ENCODE measurements at places on chromosomes 6 and 20.

DNA sequence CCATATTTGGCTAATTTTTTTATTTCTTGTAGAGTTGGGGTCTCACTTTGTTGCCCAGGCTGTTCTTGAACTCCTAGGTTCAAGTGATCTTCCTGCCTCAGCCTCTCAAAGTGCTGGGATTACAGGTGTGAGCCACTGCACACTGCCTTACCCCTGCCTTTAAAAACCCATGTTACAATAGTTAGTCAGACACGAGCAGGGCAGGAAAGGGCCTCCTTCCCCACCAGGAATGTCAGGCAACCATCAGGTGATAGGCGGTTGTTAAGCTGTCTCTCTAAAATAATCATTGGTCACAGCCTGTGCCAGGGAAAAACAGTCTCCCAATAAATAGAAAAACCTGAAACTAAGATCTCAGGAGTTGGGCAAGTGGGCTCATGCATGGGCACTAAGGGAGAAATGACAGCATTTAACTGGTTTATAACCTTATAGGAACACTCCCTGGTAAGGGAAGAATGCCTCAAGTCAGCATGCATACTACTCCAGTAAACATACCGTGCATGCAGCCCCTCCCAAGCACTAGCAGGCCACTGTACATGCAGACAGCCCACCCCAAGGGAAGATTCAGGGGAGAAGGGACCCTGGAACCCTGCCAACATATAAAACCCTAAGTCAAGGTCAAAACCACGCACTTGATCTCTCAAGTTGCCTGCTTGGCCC lies 8.4 kb downstream of the OR2H2 start:
- DNase-seq = no peak

DNA sequence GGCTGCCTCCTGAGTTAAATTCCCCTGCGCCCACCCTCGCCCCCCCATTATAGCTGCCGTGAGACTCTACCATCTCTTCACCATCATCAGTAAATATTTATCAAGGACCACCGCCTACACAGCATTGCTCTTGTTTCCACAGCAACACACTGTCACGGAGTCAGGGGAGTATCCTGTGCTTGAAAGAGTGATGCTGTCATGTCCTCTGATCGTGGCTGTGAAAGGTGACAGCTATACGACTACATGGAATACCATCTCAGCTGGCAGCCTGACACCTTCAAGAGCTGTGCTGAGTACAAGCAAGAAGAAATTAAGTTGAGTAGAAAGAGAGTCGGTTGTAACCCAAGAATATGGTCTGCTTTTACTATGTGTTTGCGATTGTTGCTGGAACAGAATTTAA lies 3.4 kb downstream of the PTPRT start:
- DNase-seq = no peak

- no peak for DNase-seq
Measured at GRCh38 chr6:37572334-37572733, 72.6 kb upstream of the CCDC167 start.

DNA sequence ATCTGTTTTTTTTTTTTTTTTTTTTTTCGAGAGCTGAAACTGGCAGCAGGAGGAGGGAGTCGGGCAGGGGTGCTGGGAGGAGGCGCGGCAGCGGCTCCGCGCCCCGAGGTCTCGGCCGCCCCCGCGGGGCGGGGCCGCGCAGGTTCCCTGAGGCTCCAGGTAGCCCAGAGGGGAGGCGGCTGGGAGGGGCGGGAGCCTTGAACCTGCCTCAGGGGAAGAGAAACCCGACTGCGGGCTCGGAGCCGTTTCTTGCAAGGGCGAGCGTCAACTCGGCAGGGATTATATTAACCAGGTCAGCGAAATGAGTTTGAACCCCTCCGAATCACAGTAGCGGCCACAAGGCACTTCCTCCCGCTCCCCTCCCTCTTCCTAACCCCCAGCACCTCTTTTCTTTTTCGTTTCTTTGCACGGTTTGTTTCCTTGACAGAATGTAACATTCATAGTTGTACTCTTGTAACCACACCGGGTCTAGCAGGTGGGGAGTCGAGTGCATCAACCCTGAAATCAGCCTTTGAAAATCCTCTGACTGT lies 2.0 kb downstream of the MYB start:
- peak; percentile 74 for DNase-seq

GRCh38 chr6:2999618-3000557 lies at the start of gene NQO2:
Gene NQO2, plus strand, starts transcription at chr6:2999894. Its CDS starts 6,659 bp downstream, at chr6:3006553.
- DNase-seq = peak; percentile 91

GRCh38 chr6:167990016-167990945 lies 7.2 kb upstream of the KIF25 start:
- no peak for DNase-seq

- no peak for DNase-seq
Measured at GRCh38 chr20:56706867-56707360, 77.8 kb downstream of the TFAP2C start.

GRCh38 chr20:33175123-33175522 lies 7.2 kb downstream of the BPIFA2 start:
- DNase-seq = no peak

- no peak for DNase-seq
Measured at GRCh38 chr20:33024243-33024560, 7.2 kb upstream of the BPIFB6 start.

DNA sequence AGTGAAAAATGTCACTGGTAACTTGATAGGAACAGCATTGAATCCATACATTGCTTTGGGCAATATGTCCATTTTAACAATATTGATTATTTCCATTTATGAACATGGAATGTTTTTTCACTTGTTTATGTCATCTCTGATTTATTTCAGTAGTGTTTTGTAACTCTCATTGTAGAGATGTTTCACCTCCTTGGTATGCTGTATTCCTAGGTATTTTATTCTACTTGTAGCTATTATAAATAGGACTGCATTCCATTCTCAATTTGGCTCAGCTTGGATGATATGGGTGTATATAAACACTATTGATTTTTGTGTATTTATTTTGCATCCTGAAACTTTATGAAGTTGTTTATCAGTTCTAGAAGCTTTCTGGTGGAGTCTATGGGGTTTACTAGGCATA lies 730.3 kb downstream of the DOK5 start:
- DNase-seq = no peak

GRCh38 chr6:148074738-148075137 lies 267.9 kb upstream of the SASH1 start:
- no peak for DNase-seq

- DNase-seq = peak; percentile 95
Measured at GRCh38 chr6:14440940-14441781, 323.6 kb downstream of the CD83 start.

DNA sequence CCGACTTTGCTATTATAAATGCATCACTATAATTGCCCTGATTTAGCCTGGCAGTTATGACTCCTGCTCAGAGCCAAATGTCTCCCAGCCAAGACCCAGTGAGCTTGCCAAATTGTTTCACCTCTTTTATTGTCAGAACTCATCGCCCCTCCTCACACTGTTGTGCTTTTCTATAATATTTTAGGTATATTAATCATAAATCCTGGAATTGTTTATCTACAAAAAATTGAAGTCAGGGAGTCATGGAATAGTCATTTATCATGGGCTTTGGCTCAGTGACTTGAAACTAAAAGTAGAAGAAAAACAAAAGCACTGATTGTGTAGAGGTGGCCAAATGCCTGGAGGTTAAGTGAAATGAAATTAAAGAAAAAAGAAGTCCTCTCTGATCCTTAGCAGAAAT lies 85.6 kb downstream of the PFDN4 start:
- DNase-seq = no peak

GRCh38 chr6:68134796-68135195 lies 500.3 kb upstream of the ADGRB3 start:
- DNase-seq = no peak

DNA sequence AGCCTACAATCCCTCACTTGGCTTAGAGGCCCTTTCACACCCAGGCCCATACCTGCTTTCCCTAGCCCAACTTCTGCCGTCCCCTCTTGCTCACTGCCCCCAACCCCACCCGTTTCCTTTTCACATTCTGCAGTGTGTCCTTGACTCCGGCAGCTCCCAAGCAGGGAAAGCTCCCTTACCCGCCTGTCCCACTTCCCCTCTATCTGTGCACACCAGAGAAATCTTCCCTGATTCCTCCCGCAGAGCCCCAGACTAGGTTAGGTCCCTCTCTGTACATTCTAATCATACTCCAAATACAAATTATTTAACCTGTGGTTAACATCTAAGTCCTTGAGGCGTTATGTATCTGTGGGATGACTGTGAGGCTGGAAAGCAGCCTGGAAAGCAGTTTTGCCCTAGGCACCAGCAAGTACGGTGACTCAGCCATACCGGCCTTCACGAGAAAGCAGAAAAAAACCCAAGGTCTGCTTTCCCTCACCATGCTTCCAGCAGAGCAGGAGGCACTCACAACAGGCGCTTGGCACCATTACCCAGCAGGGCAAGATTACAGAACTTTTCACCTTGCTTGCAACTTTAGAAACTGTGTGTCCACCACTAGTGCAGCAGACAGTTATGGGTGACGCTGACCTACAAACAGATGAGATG lies 22.3 kb downstream of the ELOVL5 start:
- DNase-seq = no peak

DNA sequence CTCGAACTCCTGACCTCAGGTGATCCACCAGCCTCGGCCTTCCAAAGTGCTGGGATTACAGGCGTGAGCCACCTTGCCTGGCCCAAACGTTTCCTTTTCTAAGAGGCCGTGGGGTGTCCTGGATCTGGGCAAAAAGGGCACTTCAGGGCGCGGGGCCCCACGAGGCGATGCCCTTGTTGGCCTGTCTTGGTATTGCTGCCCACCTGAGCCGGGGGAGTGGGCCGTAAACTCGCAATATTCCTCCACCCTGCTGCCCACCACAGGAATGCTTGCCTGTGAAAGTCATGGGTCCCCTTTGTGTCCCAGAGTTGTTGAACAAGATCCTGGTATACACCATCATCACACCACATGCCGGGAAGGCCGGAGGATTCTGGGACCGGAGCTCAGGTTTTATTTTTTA lies 49.0 kb downstream of the SSR1 start:
- DNase-seq = no peak

GRCh38 chr20:37333130-37333847 lies 12.7 kb upstream of the SRC start:
- no peak for DNase-seq

- DNase-seq = no peak
Measured at GRCh38 chr6:156160007-156160794, 617.0 kb upstream of the ARID1B start.

DNA sequence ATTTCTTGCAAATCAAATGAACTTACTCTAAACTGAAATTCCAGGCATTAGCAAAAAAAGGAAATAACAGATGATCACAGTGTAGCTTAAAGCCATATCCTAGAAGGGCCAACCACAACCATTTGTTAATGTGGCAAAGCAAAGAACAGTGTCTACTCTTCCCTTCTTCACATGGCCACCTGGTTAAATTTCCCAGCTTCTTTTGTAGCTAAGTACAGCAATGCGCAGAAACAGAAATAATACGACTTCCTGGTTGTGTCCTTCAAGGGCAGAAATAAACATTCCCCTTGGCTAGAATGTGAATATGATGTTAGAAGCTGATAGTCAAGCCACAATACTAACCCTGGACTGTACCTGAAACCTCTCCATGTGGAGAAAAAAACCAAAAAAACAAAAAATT lies 9.6 kb downstream of the SNX3 start:
- DNase-seq = no peak

DNA sequence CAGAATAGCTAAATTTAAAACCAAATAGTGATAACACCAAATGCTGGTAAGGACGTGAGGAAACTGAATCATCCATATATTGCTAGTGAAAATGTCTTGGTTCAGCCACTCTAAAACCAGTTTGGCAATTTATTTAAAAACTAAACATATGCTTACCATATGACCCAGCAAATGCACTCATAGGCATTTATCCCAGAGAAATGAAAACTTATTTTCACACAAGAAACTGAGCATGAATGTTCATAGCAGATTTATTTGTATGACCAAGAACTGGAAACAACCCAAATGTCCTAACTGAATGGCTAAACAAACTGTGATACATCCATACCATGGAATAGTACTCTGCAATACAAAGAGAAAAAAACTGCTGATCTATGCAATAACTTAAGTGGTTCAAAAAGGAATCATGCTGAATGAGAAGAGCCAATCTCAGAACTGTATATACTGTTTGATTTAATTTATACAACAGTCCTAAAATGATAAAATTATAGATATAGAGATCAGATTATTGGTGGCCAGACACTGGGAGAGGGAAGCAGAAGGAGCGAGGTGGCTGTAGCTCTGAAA lies 115.6 kb upstream of the ADGRF1 start:
- no peak for DNase-seq

- DNase-seq = no peak
Measured at GRCh38 chr6:131727467-131727866, 16.6 kb upstream of the CTAGE9 start.

GRCh38 chr20:38460040-38460623 lies 12.5 kb upstream of the RALGAPB start:
- peak; percentile 27 for DNase-seq

DNA sequence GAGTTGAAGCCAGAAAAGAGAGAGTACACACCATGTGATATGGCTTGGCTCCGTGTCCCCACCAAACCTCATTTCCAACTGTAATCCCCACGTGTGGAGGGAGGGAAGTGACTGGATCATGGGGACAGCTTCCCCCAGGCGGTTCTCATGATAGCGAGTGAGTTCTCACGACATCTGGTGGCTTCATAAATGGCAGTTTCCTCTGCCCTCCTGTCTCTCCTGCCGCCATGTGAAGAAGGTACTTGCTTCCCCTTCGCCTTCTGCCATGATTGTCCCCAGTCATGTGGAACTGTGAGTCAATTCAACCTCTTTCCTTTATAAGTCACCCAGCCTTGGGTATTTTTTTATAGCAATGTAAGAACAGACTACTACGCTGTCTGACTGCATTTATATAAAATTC lies 40.3 kb downstream of the TAF4 start:
- DNase-seq = no peak

DNA sequence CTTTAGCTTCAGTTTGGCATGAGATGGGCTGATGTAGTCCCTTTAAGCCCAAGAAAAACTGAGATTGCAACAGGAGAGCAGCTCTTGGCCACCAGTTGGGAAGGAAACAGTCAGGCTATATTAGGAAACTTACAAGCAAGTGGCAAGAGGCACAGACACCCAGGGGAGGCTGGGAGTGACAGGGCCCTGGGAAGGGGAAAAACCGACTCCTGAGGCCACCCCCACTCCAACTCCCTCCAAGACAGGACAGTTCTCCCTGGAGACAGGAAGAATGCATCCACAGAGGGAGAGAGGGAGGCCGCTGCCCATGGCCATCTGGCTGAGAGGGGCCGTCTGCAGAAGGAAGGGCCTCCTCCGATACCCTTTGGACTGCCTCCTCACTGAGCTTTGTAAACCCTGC lies 20.5 kb downstream of the JPH2 start:
- DNase-seq = no peak

GRCh38 chr6:145823328-145823944 lies 8.8 kb upstream of the FBXO30 start:
- no peak for DNase-seq

- peak; percentile 80 for DNase-seq
Measured at GRCh38 chr6:72182337-72183246, 296.2 kb downstream of the RIMS1 start.
